ENCODE measurements at places on chromosomes 12 and 14.

GRCh38 chr12:93090731-93091172, 161.7 kb upstream of the EEA1 start:
- DNase-seq, result peak; percentile 84

- DNase-seq, result no peak
Observed at GRCh38 chr14:90892970-90893369, 76.7 kb upstream of the TTC7B start.

DNA sequence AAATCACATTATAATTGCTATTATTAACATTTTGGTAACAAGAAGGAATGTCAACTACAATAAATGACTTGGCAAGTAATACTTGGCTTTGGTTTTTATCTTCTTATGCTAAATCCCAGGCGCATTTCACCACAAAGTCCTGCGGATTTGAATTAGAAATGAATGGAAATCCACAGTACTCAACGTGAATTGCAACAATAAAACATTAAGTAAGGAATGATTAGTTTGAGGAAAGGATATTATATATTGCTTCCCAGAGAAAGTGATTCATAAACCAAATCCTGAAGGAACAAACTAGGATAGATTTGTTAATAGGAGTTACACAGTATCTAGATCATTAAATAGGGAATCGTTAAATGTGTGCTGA, 1089.7 kb downstream of the TRHDE start:
- DNase-seq, result no peak

- DNase-seq, result no peak
Observed at GRCh38 chr14:95500201-95500681, 16.2 kb downstream of the SYNE3 start.

DNA sequence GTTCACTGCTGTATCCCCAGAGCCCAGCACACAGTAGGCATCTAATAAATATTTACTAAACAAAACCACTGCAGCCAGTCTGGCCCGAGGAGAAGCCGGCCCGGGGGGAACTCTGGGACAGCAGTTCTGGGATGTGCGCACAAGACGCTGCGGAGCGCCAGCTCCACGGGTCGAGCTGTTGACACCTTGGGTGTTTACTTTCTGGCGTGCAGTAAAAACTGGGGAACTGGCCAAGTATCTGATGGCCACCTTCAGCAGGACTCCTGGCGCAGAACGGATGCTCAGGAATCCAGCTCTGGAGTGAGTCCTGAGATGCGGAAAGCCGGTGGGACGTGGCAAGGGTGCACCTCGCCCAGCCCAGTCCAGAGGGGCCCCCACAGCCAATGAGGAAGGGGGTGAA, 65.6 kb downstream of the NCOR2 start:
- DNase-seq, result no peak

DNA sequence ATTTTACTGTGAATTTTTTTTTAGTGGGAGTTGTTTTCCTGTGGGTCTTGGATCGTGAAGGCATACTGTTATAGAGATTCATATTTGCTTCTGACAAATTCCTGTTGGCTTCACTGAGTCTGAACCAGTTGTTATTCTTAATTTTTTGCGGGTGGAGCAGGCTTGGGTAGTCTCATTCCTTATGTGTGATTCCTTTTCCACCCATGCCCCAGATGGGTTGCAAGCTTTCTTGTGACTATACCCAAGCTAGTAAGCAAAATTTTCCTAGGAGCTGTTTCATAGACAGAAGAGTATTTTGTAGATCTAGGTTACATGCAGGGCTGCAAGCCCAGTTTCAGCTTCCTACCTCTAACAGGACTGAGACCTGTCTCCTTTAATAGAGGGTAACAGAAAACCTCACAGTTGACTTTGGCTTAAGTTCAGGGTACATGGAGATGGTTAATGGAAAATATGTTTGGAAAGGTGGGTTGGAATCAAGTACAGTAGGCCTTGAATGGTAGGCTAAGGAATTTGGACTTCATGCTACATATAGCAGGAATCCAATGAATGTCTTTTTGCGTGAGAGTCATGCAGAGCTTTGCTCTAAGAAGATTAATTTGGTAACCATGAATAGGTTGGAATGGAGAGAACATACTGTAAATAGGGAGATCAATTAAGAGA, 29.0 kb downstream of the TRMT5 start:
- DNase-seq, result no peak

DNA sequence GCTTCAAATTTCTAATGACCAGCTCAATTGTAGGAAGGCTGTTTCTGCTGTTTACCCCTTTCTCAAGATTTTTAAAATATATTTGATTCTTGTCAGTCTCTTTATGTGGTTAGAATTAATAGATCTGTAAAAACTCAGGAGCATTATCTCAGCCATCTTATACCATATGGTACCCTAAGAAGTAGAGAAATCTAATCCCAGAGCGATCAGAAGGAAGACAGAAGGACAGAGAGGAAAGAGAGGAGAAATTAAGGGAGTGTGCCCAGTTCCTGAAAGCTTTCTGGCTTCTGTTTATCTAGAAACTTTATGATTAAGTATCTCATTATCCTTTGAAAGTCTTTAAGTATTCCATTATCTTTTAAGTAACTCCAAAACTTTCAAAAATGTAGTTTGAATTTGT, 152.1 kb upstream of the NAV3 start:
- DNase-seq, result no peak

DNA sequence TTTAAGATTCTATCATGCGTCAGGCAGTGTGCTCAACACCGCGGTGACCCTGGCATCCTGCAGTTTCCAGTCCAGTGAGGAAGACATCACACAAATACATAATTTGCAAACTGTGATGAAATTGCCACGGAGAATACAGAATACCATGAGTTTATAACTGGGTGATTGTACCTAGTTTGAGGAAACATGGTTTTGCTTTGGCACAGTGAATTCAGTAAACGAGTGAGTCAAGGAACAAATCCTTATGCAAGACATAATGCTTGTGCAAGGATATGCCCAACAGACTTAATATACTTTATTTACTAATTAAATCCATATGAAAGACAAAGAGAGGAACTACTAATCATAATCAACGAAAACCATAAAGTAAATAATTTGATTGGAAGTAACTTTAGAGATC, 311.8 kb upstream of the TMTC1 start:
- DNase-seq, result no peak

DNA sequence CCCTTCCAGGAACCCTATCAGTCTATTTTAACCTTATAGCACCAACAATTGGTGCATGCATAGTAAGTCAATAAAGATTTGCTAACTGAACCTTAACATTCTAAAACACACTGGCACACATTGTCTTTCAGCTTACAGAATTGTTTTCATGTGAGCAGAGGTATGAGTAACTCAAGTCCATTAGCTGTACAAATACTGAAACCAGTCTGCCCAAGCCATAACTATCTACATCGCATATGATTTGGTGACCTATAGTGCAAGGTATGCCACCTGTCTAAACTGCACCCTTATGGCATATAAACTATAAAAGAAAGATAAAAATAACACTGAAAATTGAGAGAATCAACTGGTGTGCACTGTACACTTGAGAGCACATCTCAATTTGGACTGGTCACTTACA, 34.8 kb downstream of the SBNO1 start:
- DNase-seq, result no peak

DNA sequence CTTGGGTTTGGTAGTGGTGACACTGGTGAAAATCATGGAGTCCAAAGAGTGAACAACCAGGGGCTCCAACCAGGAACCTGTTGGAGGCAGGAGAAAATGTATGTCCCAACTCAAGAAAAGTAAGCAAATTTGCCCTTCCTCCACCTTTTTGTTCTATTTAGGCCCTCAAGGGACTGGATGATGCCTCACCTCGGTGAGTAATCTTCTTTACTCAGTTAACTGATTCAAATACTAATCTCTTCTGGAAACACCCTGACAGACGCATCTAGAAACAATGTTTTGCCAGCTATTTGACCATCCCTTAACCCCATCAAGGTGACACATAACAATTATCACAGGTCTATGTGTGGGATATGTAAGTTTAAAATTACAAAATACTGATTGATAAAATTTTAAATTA, 272.4 kb upstream of the FOXG1 start:
- DNase-seq, result no peak

DNA sequence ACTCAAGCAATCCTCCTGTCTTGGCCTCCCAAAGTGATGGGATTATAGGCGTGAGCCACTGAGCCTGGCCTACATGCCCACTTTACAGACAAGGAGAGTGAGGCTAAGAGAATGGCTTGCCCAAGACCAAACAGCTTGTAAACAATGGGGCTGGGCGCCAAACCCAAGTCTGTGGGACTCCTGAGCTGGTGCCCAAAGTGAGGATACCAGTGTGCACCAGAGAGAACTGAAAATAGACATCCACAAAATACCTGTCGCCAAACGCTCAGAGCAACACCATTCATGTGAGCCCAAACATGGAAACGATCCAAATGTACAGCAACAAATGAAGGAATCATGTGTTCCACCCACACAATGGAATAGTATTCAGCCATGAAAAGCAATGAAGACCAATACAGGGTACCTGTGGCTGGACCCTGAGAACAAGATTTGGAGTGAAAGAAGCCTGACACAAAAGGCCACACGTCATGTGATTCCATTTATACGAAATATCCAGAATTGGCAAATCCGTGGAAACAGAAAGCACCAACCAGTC, 38.2 kb downstream of the CCNK start:
- DNase-seq, result no peak

DNA sequence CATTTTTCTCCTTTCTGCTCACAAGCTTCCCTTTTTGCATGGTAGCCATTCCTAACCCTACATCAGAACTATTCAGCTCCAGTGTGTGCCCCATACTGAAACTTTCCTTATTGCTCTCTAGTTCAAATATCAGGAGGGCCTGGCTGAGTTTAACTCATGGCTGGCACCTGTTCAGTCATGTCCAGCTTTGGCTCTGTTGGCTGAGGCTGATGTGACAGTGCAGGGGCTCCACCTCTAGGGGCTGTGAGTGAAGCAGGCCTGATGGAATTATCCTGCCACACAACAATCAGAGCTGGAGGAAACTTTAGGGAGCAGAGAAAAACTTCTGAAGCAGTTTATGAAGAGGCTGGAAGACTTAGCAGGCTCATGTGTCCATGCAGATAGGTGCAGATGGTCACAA, 8.5 kb downstream of the COQ6 start:
- no peak for DNase-seq

GRCh38 chr14:33611405-33612196, 339.3 kb downstream of the EGLN3 start:
- DNase-seq, result peak; percentile 75

- peak; percentile 12 for DNase-seq
Observed at GRCh38 chr12:107884769-107885694, 110.5 kb downstream of the ASCL4 start.

GRCh38 chr14:37122288-37122687, 50.1 kb downstream of the SLC25A21 start:
- DNase-seq, result no peak

DNA sequence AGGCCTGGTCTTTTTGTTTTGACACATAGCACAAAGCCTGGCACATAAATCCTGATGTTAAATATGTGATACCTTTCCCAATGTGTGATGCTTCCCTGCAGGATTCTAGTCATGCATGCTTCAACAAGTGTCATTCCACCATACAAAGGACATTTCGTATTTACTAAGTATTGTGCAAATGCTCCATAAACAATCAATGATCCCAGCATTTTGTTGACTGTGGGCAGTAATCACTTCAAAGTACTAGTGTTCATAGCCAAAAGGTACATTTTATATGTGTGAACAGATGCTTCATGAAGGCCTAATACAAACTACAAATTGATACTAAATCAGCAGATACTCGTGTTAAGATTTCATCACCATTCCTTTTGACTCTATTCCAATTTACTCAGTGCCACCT, 4.4 kb downstream of the CCNB1IP1 start:
- no peak for DNase-seq

DNA sequence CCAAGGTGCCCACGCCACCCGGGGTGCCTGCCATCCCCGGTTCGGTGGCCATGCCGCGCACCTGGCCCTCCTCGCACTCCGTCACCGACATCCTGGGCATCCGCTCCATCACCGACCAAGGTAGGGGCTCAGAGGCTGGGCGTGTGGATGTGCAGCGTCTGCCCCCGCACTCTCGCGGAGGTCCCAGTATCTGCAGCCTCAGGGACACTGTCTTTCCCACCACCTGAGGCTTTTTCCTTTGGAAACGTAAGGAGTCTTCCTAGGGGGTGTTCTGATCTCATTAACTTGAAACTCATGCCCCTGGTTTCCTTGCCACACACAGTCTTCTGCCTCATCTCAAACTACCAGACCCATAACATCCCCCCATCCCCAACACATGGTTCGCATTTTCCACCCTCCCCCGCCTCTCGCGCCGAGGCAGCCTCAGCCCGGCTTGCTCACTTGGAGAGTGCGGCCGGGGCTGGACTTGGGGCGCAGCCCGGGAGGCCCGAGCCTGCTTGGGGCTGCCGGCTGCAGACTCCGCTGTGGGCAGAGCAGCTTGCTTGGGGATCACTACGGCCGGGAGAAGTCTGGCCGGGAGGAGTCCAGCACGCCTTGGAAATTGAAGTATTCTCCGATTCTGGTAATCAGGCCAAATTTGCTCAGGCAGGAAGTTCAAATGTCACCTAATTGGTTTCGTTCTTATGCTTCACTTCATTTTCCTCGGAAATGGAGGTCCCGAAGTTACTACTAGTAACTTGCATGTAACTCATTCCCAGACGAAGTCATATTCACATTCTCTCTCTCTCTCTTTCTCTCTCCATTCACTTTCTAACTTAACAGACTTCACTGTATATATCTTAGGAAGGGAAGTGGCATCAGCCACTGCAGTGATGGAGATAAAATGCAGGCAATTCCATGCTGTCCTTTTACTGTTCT, 2.0 kb downstream of the PAX9 start:
- no peak for DNase-seq

Data from dermis microvascular lymphatic vessel endothelial cell (primary cell).